ENCODE measurements at places on chromosomes 2 and 18. TPM values are rescaled to one million over a fixed set of nuclear protein-coding genes. Genes with fewer than 3 reads are reported as not detected.

DRC1 gene
- total RNA-seq = not detected

ANKRD12 gene
- total RNA-seq = 35.5 TPM

CNDP1 gene
- not detected for total RNA-seq

DNA sequence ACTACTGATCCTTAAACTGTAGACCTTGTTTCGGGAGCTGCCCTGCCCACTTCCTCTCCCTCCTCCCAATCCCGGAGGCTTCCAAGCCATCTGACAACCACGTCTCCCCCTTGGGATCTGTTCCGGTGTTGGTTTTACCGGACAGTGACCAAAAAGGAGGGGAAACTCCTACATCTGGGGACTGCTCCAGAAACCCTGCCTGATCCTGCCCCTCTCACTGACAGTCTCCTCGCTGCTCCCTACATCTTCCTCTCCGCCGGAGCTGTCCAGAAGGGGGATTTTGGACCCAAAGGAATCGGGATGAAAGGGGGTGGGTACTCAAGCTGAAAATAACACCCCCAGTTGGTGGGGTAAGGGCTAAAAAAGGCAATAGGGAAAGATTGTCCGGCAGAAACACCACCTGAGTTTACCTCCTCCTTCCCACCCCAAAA is 1.5 kb downstream of the INO80D start:
- DNase-seq = peak; percentile 39

DNA sequence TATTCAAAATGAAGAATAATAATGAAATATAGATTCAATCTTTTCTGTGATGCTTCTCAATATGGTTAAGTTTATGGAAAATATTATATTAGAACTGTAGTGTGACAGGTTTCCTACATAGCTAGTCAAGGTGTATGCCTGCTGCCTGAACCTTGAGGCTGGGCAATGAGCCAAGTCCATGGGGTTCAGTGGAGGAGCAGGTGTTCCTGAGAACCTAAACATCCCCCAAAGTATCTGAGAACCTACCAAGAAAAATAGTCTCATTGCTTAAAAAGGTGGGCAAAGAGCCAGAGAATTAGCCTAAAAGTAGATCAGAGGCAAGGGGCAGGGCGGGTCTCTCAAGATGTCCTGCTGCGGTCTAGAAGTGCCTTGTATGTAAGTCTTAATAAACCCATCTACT is 185.9 kb upstream of the SPHKAP start:
- DNase-seq = no peak

- DNase-seq = peak; percentile 50
Measured at GRCh38 chr2:99880148-99880963, 262.0 kb downstream of the AFF3 start.

GRCh38 chr2:33577668-33578067 is 21.4 kb downstream of the FAM98A start:
- DNase-seq = peak; percentile 35

GRCh38 chr2:60408811-60409530 is 144.5 kb downstream of the BCL11A start:
- DNase-seq = no peak

DNA sequence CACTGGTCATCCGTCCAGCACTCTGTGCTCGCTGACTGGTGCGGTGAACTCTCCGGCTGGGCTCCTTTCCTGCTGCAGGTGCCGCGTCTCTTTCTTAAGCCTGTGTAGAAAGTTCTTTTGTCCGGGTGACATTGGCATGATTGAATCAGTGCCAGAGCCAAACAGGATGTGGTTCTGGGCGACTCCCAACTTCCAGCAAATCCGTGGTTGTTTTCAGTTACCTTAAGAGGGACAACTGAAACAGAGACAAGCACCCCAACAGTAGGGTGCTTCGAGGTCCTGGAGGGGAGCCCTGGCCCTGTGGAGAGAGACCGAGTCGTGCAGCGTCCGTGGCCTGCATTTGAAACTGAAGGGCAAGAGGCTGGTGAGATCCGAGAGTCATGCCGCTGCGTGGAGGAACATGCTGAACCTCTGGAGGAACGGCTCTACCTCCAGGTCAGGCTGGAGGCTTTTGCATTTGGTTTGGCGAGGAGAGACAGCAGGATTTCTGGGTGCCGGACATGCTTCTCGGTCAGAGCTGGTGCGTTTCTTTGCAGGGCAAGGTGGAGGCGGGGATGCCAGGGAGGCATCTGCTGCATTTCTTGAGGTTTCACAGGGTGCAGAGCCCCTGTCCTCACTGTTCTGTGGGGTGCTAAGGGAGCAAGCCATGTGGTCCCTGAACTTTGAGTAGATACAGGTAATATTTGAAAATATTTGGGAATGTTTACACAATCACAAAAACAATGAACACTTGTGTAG is 26.8 kb downstream of the SH3BP4 start:
- DNase-seq = peak; percentile 64

DNA sequence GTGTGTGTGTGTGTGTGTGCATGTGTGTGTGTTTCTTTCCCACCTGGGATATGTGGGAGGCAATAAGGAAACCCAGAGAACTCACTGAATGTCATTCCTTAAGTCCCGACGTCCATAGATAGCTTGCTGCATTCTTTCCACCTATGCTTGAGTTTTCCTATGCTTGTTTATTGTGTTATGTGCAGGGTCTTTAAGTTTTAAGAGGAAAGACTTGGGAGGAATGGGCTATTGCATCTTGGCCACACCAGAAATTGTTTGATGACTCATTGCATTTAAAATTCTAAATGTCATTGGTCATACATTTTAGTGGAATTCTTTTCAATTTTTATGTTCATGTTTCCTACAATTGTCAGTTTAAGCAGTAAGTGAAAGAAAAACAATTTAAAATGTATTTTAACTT is 33.7 kb downstream of the STARD6 start:
- DNase-seq = no peak

CYP1B1 gene
- total RNA-seq = not detected

- no peak for DNase-seq
Measured at GRCh38 chr2:217279556-217279955, 419.7 kb upstream of the TNP1 start.

DNA sequence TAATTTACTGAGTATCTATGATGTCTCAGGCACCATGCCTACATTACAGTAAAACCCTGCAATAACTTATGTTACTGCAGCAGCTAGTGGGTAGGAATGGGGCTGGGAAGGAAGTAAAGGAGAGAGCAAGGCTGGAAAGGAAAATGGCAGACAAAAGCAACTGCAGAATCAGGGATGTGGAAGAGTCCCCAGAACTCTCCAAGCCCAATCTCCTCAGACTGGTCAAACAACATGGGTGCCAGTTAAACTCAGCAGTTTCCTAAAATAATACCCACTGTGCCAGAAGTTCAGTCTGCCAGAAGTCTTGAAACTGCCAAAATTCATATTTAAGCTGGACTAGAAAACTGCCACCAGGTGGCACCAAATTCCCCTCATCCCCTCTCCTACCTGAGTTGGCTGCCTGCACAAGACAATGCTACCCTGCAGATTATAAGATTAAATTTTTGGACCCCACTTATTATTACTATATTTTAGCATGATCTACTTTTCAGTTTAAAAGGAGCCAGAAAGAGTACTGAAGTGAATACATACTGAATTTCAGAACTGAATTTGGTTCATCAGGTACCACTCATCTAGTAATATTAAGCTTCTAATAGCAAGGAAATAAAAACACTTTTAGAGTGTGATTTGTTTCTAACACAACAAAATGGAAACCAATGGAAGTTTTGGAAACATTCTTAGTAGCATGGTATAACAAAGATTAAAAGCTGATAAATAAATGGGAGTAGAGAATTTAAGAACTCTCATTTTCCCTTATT is 86.8 kb upstream of the DNER start:
- peak; percentile 81 for DNase-seq

DNA sequence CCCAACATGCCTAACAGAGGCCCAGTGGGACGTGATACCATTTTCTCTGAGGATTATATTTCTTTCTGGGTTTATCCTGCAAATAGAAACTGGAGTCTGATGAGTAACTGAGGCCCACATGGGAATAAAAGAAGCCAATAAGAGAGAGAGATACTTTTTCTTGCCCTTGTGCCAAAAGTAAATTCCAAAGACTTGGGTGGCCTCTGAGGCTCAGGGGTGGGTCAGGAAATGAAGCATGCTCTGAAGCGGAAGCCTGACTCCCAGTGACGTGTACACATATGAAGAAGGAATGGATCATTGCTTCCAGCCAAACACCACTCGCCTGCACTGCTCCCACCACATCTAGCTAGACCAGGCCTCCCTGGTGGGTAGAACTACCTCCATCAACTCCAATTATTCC is 273.6 kb upstream of the NCKAP5 start:
- no peak for DNase-seq

RTKN gene
- total RNA-seq = 11.8 TPM

DNA sequence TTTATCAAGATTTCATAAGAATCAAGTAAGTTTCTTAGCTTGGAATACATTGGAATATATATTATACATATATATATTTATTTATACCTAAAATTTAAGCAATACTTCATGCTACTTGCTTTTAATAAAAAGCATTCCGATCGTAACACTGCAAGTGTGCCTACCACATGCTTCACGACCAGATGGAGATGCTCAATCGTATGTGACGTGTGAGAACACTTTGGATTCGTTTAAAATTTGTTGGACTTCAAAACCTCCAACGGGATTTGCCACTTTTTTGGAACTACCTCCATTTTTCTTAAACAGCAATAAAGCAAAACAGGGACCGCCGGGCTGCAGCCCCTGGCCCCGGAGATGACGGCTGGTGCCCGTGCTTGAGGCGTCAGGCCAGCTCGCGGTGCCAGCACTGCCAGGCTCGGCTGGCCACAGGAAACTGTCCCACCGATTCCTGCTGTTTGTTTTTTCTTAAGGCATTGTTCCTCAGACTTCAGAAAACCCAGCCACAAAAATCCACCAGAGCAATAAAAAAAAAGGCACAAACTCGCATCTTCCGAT is 204.1 kb downstream of the TWIST2 start:
- no peak for DNase-seq

SLC30A3 gene
- 16.9 TPM for total RNA-seq

SEH1L gene
- total RNA-seq = 26.2 TPM

- no peak for DNase-seq
Measured at GRCh38 chr2:240982821-240983281, 15.6 kb upstream of the SNED1 start.

- DNase-seq = peak; percentile 31
Measured at GRCh38 chr2:204608237-204608939, 63.1 kb downstream of the PARD3B start.

- DNase-seq = no peak
Measured at GRCh38 chr18:70428439-70428838, 139.6 kb downstream of the SOCS6 start.

ALPI gene
- not detected for total RNA-seq

- DNase-seq = no peak
Measured at GRCh38 chr2:214624166-214624760, 185.2 kb downstream of the BARD1 start.

MAB21L4 gene
- not detected for total RNA-seq

DNA sequence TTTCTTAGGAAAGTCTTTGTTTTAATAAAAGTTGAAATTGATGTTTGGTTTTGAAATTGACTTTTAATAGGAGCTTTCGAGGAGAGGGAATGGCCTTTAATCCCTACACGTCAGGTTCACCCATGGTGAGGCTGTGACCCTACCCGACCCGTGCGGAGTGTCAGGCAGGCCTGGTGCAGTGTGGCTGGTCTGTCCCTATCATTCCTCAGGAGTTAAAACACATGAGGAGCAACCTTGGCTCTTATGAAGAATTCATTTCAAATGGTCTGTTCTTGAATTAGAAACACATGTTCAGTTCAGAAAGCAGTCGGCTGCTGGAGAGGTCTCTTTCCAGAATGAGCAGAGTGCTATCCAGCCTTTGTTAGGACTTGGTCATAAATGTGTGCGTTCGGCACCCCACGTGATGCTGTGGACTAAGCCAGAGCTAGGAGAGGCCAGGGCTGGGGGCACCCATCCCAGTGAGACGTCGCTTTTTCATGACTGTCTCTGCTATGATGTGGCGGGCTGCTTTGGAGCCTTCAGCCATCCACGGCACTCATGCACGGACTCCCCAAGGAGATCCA is 54.7 kb downstream of the EMILIN2 start:
- no peak for DNase-seq

DNA sequence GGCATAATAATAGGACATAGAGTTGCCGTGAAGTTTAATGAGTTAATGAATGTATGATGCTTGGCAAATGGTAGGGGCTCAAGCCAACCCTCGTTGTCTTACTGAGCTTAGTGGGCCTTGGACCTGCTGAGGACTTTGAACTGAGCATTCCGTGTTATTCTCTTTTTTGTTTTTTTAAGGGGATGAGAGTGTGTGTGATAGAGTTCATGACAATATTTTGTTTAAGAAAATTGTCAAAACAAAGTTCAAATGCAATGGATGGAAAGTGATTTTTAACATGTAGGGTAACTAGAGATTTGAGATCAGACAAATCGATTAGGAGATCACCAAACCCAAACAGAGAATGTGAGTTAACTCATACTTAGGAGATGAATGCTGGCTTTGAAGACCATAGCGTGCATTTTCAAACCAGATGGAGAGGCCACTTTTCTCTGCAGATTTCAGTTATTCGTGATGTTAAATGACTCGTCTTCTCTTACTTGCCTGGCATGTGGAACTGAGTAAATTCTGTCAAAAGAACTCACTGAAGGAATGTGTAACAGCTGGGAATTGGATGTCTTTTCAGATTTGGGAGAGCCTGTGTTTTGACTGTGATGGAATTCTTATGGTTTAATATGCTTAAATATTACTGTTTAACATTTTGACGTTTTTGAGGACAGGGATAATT is 88.7 kb downstream of the NEDD4L start:
- no peak for DNase-seq

GRCh38 chr2:98708396-98709186 is 22.3 kb downstream of the MGAT4A start:
- DNase-seq = no peak

DNA sequence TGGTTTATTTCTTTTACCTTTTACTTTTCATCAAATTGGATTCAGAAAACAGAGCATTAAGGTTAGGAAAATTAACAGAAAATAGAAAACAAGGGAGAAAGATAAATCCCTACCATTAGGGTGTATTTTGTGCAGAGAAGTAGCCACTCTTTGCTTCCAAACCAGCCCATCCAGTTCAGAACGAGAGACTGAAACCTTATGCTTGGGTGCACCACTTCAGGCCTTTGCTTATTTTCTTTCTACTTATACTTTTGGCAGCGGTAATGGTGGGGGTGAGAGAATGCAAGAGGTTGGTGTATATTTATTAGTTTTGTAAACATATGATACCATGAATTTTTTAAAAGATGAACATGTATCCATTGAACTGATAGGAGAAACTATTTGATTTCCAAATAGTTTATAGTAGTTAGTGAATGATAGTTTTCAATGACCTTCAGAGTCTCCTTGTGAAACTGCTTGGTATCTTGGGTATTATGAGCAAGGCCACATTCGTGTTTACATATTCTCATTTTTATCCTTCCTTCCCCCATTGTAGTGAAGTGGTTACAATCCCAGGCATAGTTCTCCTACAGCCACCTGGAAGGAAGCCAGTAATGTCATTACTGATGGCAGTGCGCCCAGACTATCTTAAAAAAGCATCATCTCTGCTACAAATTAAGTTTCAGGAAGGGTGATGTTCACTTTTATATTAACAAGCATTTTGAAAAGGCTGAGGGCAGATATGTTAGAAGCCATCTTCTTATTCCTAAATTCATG is 60.8 kb downstream of the MFSD6 start:
- peak; percentile 96 for DNase-seq

DNA sequence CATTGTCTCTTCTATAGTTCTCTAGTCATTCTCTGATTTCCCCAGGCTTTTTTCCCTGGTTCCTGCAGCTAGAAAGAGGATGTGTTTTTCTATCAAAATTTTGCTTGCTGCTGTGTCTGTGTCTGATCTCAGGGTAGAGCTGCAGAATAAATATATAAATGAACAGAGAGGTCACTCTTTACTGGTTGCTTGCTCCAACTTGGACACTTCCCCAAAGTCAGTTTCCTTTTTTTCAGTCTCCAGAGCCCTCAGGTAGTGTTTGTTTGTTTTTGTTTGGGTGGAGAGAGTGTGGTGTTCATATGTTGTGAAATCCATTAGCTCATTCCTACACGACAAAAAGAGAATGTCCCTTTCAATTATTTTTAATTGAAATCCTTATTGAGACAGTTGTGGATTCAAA is 85.8 kb downstream of the CERS6 start:
- no peak for DNase-seq
